T follicular helper cell (primary cell): ENCODE measurements at places on chromosomes 2 and 18.

DNA sequence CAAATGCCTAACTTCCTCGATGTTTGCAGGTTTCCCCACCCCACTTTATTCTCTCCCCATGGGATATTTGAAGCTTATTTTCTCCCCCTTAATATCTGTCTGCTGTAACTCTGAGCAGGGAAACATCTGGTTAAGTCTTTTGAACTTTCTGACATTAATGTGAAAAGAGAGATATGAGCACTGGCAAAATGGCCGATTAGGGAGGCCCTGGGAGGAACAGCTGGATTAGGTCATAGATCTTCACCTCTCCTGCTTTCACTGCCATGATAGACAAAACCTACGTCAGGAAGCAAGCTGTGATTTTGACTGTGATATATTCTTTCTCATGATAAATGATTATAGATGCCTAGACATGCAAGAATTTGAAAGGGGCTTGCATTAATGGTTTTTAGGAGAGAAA, 43.6 kb downstream of the LYPD6B start:
- no peak for DNase-seq

DNA sequence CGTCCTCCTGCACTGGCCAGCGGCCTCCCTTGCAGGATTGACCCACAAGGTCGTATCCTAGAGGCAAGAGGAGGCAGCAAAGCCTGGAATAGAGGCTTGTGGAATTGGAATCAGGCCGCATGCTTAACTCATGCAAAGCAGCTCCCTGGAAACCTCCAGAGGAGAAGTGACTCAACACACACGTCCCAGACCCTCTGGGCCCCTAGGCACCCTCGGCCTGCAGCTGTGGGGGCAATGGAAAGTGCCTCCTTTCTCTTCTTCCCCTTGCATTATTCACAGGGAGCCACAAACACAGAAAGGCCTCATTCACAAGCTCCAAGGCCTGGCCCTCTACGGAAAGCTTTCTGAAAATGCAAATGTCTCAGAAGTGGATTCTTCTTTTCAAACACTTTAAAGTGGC, 19.6 kb downstream of the SPATA3 start:
- DNase-seq, result no peak

DNA sequence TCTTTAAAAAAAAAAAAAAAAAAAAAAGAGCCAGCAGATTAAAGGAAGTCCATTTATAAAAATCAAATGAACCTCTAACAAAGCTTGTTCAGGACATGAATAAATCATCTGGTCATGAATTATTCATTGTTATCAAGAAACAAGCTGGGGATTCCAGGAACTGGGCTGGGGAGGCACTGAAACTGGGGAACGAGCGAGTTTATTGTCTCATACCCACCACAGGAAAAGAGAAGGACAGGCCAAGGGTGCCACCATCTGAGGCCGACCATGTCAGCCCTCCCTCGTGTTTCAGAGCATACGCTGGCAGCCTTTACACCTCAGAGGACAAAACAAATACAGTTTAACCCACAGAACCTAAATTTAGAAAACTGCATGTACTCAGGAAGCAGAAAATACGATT, 164.2 kb downstream of the VWC2L start:
- no peak for DNase-seq

DNA sequence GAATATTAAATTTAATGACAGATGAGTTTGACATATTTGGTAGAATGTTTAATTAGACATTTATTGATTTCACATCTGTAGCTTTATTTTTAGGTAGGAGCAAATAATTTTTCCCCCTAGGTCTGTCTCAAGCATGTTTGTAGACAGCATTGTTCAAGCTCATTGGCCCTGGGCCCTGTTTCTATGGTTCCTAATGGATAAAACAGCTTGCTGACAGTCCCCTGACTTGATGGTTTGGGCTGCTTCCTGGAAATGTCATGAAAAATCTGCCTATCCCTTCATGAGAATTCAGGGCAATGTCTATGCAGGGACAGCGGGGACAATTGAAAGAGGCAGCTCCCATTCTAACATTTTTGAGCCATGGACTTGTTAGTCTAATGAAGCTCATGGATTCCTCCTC, 14.6 kb upstream of the MEP1B start:
- DNase-seq, result no peak

- no peak for DNase-seq
These were observed 12.5 kb upstream of the TEX261 start for GRCh38 chr2:71006955-71007799.

GRCh38 chr2:26542676-26543505, 65.0 kb upstream of the OTOF start:
- no peak for DNase-seq

DNA sequence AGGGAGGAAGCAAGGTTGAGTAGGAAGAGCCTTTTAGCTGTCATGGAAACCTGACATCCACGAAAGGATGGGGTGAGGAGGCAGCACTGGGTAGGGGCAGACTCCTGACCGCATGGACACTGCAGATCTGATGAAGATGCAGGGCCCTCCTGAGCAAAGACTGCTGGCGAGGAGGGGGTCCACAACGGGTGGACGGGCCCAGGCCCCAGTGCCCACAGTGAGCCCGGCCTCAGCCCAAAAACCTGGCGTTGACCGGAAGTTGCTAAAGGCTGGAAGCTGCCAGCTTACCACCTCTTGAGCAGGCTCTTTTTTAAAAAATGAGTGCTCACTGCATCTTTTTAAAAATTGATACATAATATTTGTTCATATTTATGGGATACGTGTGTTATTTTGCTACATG, 247.3 kb downstream of the SH3BP4 start:
- DNase-seq, result no peak

- DNase-seq, result no peak
These were observed 17.5 kb downstream of the ASB1 start for GRCh38 chr2:238444242-238444641.

- no peak for DNase-seq
These were observed 18.3 kb upstream of the ALLC start for GRCh38 chr2:3639653-3640052.

- DNase-seq, result no peak
These were observed 105.0 kb downstream of the GPD2 start for GRCh38 chr2:156541229-156541628.

- no peak for DNase-seq
These were observed 88.3 kb upstream of the MBOAT2 start for GRCh38 chr2:9091811-9092210.

DNA sequence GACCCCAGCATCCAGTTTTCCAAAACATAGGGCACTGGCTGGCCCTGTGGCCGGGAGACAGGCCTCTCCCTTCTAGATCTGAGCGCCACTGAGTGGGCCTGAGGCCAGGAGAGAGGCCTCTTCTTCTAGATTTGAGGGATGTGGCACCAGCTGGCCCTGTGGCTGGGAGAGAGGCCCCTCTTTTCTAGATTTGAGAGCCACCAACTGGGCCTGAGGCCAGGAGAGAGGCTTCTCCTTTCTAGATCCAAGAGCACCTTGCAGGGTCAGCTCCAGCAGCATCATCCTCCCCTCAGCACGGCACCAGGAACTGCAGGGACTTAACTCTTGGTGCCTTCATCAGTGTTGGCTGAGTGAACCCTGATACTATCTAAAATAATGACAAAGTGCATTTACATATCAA, 114.3 kb upstream of the ALKAL2 start:
- DNase-seq, result no peak

GRCh38 chr2:211845338-211846035, 693.1 kb downstream of the ERBB4 start:
- no peak for DNase-seq

DNA sequence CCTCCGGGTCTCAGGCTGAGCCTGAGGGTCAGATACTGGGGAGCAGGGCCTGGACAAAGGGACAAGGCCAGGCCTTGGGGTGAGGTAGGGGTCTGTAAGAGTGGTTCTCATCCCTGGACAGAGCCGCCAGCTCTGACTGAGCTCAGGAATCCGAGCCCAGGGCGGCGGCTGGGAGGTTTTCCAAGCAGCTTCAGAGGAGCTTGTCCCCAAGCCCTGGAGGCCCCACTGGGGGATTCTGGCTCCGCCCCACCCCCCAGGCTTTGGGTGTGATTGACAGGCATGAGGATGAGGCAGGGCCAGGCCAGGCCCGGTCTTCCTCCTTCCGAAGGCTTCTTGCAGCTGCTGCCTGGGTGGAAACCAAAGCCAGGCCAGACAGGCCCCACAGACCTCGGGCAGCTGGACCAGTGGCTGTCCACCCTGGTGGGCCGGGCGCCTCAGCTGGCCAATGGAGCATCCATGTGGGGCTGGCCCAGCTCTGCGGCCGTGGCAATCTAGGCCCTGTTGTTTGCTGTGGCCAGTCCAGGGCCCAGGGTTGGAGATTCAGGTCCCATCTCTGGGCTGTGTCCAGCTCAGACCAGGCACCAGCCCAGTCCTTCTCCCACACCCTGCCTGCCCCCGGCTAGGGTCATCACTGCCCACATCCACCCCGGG, 23.1 kb upstream of the GPC1 start:
- no peak for DNase-seq

GRCh38 chr2:45254025-45254424, 244.8 kb upstream of the SIX2 start:
- DNase-seq, result no peak

DNA sequence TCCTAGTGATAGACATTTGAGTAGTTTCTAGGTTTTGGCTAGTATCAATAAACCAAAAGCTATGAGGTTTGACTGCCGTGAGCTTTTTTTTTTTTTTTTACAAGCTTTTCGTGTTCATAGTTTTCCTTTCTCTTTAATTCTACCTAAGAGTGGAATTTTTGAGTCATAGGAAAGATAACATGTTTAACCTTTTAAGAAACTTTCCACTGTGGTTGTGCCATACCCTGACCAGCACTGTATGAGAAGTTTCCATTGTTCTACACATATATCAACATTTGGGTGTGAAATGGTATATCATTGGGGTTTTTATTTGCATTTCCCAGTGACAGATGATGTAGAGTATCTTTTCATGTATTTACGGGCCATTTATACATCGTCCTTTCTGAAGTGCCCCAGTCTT, 31.7 kb downstream of the UBE2F start:
- DNase-seq, result no peak

GRCh38 chr2:122210898-122211856, 455.7 kb downstream of the TSN start:
- DNase-seq, result no peak

DNA sequence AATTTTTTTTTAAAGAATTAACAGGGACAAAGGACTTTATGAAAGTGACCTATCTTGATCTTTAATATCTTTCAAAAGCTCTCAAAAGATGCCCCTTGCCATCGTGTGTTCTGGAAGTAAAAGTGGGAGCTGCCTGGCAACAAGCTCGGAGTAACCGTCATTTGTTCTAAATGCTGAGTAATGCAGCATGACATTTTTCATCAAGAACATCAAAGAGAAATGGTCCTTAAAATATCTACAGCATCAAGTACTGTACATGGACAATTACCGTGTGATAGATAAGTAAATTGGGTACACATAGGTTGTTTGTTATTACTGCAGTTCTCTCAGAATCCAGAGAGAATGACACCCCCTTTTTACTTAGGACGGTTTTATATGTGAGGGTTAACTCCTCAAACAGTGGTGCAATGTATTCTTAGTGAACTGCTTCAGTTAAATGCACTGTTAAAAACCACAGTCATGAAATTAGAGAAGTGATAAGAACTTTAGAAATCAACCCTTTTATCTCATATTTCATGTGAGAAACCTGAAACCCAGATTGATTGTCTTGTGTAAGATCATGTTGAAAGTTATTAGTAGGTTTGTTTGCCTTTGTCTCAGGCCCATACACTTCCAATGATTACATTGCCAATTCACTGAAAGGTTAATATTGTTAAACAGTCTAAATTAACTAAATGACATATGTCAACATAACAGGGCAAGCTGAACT, 90.6 kb upstream of the HNMT start:
- no peak for DNase-seq
